Thyroid gland (tissue), 4 donors: ENCODE measurements at places on chromosomes 6 and 20. TPM values are rescaled to one million over a fixed set of nuclear protein-coding genes. Genes with fewer than 3 reads are reported as not detected.

DNA sequence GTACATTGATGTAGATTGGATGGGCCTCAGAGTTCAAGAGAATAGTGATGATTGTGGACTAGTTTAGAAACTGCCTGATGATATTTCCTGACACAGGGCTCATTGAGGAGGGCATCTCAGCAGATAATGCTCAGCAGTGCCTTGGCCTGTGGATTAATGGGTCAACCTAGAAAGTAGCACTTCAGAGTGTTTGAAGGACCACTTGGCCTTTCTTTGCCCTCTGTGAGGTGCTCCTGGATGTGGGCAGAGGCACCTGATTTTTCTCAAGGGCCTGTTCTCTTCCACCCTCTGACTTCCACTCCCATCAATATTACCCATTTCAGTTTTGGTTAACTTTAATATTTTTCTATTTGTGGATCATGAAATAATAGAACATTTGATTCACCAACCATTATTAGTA, 270.6 kb upstream of the BMP2 start:
- no peak for DNase-seq

DNA sequence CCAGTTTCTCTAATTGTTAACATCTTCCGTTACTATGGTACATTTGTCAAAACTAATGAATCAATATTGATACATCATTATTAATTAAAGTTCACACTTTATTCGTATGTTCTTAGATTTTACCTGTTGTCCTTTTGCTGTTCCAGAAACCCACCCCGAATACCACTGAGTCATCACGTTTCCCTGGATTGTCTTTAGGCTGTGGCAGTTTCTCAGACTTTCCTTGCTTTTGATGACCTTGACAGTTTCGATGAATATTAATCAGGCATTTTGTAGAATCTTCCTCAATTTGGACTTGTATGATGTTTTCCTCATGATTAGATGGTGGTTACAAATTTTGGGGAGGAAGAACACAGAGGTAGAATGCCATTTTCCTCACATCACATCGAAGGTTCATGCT, 39.1 kb upstream of the AIG1 start:
- no peak for DNase-seq

GRCh38 chr6:19879663-19880062, 42.5 kb downstream of the ID4 start:
- DNase-seq = peak; percentile 74

GRCh38 chr20:46400828-46401477, 5.5 kb downstream of the ELMO2 start:
- DNase-seq = peak; percentile 34

C20orf144 gene
- not detected for total RNA-seq

GRCh38 chr6:108844135-108844534, 4.1 kb upstream of the ARMC2 start:
- no peak for DNase-seq

DNA sequence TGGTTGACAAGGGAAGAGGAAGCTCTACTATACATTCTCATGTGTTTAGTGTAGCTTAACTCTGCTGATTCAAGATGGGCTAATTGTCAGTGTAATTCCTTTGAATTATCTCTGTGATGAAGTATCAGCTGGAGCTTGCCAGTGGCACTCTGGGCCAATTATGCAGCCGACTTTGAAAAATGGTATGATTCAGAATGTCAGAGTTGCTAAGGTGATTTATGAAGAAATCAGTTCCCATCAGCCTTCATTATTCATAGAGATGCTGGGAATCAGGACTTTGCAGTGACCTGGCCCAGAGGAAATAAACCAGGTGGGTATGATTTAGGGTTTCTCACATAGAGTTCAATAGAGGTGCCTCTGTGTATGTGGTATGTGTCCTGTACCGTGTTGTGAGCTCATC, 33.4 kb downstream of the KCNS1 start:
- DNase-seq = no peak

GRCh38 chr20:13865156-13865555, 80.3 kb downstream of the NDUFAF5 start:
- DNase-seq = no peak
